ENCODE measurements at places on chromosomes 13 and 19.

DNA sequence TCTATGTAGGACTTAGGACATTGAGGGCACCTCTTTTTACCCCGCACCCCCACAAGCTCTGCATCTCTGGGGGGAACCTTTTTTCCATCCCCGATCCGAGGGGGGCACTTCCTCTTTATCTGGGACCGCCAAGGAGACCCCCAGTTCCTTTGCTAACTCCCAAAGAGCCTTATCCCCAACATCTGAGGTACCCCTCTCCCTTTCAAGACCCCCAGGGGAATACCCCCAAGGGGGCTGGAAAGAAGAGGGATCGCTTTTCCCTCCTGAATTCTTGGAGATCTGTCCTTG is 1.1 kb downstream of the TNFSF9 start:
- DNase-seq: no peak

DNA sequence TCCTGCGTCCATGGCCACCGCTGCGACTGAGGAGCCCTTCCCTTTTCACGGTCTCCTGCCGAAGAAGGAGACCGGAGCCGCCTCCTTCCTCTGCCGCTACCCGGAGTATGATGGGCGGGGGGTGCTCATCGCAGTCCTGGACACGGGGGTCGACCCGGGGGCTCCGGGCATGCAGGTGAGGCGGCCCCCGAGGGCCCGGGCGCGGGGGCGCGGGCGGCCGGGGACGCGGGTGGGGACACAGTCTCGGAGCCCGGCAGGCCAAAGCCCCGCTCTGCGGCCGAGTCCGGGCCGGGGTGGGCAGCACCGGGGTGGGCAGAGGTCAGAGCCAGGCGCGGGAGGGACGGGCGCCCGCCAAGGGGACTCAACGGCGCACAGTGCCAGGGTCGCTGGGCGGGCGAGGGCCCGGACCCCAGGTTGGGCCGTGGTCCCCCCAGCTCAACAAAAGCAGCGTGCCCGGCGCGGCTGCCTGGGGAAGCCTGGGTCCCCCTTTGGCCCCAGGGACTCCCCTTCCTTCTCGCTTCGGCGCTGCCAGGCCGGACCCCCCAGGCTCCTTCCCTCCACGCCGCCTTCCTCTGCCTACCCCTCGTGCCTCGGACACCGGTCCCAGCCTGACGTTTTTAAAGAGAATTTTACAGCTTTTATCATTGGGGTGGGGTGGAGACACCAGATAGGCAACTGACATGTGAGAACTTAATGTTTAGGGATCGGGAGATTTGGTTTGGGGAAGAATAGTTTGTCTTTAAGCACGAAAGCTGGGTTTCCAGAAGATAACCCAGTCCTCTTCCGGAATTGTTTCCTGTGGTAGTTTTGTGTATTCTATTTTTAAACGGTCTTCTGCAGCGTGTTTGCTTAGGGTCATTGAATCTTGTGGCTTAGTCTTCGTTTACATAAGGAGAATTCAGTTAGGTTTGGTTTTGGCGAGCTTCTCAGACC is 509 bp downstream of the TPP2 start:
- DNase-seq: no peak

DNA sequence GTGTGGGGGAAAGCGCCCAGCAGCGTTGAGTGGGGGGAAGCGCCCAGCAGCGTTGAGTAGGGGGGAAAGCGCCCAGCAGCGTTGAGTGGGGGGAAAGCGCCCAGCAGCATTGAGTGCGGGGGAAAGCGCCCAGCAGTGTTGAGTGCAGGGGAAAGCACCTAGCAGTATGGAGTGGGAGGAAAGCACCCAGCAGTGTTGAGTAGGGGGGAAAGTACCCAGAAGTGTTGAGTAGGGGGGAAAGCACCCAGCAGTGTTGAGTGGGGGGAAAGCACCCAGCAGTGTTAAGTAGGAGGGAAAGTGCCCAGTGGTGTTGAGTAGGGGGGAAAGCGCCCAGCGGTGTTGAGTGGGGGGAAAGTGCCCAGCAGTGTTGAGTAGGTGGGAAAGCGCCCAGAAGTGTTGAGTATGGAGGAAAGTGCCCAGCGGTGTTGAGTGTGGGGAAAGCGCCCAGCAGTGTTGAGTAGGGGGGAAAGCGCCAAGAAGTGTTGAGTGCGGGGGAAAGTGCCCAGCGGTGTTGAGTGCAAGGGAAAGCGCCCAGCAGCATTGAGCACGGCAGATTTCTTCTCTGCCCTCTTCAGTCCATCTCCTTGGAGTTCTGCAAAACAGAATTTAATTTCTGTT is 138.4 kb downstream of the ATP11A start:
- DNase-seq: no peak

GRCh38 chr19:35268536-35269437 is at the start of gene USF2:
TSS of gene USF2 (plus strand) at chr19:35268962. CDS start at chr19:35269102, 140 bp downstream.
- DNase-seq: no peak

DNA sequence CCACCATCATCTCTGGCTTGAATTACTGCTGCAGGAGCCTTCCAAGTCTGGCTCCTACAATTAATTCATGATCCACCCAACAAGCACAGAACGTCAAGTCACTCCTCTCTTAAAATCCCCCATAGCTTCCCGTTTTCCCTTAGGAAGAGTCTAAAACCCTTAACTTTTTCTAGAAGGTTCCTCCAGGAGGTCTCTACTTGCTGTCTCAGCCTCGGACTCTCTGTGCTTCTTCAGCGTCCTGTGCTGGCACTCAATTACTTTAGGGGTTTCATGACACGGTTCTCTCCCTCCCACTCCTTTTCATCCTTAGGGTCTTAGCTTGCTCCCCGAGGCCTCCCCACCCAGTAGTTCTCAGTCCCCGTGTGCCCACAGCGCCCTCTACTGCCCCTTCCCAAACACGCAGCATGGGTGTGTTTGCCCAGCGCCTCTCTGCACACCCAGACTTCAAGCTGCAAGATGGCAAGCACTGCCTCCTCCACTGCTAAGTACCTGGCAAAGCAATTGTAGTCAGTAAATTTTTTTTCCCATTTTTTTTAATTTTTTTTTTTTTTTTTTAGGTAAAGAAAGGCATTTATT is 25.8 kb upstream of the MAP3K10 start:
- DNase-seq: no peak

GRCh38 chr13:32428581-32429432 is 877 bp upstream of the N4BP2L1 start:
- no peak for DNase-seq

DNA sequence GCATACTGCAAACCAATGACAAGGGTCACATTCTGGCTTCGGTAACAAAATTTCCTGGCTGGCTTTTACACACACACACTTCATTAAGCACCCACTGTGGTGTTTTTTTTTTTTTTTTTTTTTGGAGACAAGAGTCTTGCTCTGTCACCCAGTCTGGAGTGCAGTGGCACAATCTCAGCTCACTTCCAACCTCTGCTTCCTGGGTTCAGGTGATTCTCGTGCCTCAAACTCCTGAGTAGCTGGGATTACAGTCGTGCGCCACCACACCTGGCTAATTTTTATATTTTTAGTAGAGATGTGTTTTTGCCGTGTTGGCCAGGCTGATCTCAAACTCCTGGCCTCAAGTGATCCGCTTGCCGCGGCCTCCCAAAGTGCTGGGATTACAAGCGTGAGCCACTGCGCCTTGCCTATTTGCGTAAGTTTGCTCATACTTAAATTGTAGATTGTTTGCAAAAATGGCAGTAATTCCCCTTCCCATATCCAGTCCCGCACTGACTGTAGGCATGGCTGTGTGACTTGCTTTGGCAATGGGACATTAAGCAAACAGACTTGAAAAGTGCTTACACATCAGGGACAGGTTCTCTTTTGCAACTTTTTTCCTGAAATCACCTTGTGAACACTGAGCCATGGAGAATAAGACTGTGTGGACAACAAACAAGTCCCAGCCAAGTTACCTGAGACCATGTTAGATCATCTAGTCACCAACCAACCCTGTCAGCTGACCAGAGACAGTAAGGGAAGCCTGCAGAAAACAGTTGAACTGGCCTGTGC is 42.1 kb upstream of the EBPL start:
- no peak for DNase-seq

DNA sequence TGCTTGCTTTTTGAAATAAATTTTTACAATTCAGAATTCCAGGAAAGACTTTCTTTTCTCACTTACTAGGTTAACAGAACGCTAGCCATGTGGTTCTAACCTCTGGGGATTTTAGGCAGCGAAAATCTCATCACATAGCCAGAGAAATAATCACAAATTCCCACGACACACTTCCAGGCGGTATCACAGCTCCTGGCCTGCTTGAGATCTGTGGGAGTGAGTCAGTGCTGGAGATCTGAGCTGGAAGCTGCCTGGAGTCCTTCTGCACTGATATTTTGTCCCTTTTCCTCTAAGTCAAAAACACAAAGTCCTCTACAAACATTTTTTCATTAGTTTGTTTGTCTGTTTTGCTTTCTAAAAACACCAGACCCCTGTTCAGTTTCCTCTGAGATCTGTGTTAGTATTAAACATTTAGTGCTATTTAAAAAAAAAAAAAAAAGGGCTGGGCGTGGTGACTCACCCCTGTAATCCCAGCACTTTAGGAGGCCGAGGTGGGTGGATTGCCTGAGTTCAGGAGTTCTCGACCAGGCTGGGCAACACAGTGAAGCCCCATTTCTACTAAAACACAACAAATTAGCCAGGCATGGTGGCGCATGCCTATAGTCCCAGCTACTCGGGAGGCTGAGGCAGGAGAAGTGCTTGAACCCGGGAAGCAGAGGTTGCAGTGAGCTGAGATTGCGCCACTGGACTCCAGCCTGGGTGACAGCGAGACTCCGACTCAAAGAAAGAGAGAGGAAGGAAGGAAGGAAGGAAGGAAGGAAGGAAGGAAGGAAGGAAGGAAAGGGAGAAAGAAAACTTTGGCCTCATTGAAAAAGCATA is 12.2 kb upstream of the UBE2L5 start:
- no peak for DNase-seq

GRCh38 chr13:104534847-104535246 is 1468.6 kb upstream of the SLC10A2 start:
- DNase-seq: no peak

DNA sequence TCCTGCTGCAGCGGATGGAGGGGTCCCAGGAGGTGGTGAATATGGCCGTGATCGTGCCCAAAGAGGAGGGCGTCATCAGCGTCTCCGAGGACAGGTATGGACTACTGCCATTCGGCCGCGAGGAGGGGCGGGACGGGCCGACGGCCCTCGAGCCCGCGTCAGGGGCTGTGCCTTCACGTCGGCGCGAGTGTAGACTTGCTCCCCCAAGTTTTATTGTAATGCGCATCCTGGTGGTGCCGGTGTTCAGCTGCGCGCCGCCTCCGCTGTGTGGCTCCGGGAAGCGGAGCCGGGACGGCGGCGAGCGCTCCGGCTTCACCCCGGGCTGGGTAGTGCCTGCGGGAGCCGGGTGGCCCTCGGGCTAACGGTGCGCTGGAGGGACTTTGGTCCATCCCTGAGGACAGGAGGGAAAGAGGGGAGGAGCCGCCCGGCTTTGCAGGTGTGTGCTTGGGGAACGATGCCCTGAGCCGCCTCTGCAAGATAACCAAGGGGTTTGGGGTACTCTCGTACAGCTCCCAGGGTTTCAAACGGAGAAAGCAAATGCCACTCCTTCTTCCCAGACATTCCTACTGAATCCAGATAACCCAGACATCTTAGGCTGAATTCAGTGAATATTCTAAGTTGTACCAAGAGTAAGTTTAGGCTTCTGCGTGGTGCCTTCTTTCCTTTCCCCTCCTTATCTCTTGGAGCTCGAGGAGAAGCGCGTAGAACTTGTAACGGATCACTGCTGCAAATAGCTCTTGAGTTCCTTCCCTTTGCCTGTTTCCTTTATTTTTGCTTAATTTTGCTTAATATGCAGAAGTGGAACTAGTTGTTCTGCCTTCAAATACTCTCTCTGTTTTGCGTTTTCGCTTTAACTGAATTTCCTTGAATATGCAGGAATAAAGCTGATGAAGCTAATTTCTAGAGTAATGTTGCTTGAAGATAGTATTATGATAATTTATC is 740 bp downstream of the WDFY2 start:
- no peak for DNase-seq

DNA sequence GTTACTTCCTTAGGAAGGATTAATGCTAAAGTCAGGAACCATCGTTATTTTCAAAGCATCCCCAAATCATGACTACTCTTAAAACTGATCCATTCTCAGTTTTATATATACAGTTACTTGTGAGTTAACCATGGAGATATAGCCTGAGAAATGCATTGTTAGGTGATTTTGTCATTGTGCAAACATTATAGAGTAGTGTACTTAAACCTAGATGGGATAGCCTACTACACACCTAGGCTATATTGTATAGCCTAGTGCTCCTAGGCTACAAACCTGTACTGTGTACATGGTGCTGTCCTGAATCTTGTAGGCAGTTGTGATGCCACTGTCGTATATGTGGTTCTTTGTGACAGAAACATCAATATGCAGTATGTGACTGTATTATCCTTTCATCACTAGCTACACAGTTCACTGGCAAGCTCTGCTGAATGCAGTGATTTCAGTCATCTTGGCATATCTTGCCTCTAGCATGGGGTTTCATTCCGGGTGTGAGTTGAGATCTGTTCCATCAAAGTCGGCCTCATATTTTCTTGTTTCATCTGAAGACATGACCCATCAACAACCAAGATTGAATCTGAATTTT is 45.3 kb downstream of the CDK8 start:
- no peak for DNase-seq

- no peak for DNase-seq
These were observed 6.9 kb downstream of the WDR87 start for GRCh38 chr19:37899453-37899852.
